Uterus (tissue), 4 donors: ENCODE measurements at places on chromosomes 3 and 15. TPM values are rescaled to one million over a fixed set of nuclear protein-coding genes. Genes with fewer than 3 reads are reported as not detected.

DNA sequence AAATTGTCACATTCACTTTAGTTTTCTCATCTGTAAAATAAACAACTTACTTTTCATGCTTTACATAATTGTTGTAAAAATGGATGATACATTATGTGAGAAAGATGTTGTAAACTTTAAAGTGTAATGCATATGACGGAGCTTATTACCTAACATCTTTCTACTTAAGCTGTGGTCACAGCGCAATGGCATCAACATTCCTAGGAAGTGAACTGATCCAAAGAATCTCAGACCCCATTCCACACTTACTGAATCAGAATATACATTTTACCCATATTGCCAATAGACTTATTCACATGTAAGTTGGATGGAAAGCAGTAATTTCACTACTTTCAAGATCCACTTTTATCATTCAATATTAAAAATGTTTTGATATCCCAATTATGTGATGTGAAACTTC is 497.5 kb downstream of the FGF12 start:
- no peak overlapping the region for H3K4me3 ChIP-seq
- no peaks in the 10 kb centered on the region for H3K27me3 ChIP-seq
- no peak for DNase-seq

DNA sequence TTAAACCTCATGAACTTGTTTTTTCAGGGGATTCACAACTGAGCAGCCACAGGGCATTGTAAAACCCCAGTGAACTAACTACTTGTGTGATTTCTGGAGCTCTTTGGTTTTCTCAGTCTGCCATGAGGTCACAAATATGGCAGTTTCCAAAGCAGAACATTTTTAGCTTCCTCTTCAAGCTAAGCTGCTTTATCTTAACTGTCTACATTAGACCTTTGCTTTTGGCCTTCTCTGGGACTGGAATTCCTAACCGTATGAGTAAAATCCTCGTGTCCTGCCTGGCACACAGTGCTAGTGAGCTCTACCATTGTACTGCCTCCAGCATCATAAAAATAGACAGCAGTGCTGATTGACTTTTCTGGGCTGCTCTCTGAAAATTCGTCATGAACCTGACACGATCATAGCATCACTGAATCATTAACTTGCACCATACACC is 22.1 kb downstream of the CDIN1 start:
- peak; percentile 87 for DNase-seq
- H3K27me3 ChIP-seq, result no peaks in the 10 kb centered on the region
- peak overlapping the region; percentile 89 for H3K27ac ChIP-seq
- no peaks in the 10 kb centered on the region for H3K36me3 ChIP-seq

DNA sequence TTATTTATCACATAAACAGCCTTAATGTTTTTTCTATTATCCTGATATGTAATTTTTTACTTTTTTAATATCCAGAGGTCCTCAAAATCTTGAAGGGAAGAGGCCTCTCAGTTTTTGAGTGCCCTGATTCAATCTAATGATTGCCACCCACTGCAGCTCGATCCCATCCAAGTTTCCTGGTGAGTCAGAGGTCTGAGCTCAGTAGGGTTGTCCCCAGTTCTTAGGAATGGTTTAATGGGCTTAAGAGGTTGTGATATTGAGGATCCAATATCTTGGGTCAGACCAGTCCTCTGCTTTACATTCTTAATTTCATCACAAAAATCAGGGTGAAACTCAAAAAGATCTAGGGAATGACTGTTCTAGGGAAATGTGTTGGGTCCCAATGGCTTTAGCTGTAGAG is 238.5 kb downstream of the NSUN3 start:
- H3K4me3 ChIP-seq, result no peak overlapping the region
- DNase-seq, result no peak
- no peaks in the 10 kb centered on the region for H3K4me1 ChIP-seq
- H3K36me3 ChIP-seq, result no peaks in the 10 kb centered on the region
- no peaks in the 10 kb centered on the region for H3K27me3 ChIP-seq

DNA sequence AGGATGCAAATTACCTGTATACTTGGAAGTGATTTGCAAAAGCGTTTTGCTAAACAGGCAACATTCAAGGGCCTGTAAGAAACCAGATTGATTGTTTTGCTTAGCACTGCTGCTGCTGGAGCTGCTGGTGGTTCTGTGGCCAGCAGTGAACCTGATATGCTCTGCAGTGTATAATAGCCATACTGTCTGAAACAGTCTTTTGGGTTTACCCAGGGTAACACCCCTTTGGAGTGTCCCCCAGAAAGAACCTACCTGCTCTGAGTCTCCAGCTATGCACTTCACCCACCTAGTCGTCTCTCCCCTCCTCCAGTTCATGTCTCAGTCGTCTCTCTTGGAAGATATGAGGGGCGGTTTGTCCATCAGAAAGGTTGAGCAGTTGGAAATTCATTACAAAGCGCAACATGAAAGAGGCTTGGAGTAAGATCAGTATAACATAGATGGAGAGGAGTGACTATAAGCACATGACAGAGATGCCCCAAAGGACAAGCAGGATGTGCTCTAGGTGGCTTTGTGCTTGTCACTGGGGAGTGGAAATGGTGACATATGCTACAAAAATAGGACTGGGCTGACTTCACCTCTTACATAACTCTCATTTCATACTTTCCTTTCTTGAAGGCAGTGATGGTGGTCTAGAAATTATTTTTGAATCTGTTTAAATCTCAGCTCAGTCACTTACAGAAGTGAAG is 3.8 kb downstream of the MKRN2 start:
- DNase-seq, result no peak
- H3K36me3 ChIP-seq, result no peaks in the 10 kb centered on the region
- no peaks in the 10 kb centered on the region for H3K27me3 ChIP-seq
- H3K4me1 ChIP-seq, result peaks cover 7% of the 10 kb centered on the region

DNA sequence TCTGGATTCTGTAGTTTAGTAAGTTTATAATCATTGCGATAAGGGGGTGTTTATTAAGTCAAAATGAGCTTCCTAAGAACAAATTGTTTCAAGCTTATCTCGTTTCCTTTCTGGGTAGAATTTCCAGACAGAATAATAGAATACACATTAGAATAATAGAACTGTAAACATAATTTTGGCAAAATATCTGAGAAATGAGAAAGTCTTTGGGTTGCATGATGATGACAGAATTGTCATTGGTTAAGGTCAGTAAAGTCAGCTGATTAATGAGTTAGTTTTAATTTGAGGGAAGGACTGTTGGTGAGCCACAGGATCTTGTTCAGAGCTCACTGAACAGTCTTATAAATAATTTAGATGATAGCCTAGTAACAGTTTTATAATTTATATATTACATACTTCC is 10.2 kb downstream of the EIF2A start:
- H3K27ac ChIP-seq, result no peak overlapping the region
- H3K4me3 ChIP-seq, result no peak overlapping the region
- DNase-seq, result no peak
- no peaks in the 10 kb centered on the region for H3K27me3 ChIP-seq
- no peaks in the 10 kb centered on the region for H3K4me1 ChIP-seq

DNA sequence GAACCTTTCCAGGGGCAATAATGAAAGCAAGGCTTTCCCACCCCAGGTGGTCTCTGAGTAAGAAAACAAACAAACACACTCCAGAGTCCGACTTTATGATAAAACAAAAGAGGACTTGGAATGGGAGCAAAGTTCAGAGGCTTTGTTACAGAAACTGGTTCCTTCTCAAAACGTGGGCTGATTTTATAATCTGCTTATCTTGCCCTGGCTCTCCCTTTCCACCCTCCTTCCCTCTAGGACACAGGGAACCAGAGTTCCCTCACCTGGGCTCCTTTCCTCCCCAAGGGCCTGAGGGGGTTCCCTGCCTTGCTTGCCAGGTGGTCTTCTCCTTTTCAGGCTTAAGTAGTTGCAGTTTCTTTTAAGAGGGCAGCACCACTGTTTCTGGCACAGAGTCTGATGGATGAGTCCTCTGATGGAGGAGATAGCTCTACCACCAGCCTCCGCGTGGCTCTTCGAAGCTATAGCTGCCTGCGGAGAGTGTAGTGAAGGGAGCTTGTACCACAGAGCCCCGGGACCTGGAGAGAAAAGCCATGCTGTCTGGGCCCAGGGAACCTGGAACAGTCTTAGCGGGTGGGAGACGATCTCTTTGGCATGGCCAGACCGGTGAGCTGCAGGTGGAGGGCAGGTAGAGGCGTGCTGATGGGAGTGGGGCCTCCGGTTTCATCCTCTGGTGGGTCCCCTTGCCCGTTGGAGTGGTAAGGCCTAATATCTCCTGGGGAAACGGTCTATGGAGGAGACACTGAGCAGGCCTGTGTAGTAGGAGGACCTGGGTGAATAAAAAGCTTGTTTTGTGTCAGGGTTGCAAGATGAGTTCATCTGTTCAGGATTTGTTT is 68.7 kb downstream of the SMAD6 start:
- no peaks in the 10 kb centered on the region for H3K36me3 ChIP-seq
- peaks cover 10% of the 10 kb centered on the region for H3K4me1 ChIP-seq
- DNase-seq, result no peak
- H3K4me3 ChIP-seq, result no peak overlapping the region

GRCh38 chr15:65362491-65362890 is 15.3 kb downstream of the IGDCC3 start:
- no peaks in the 10 kb centered on the region for H3K36me3 ChIP-seq
- H3K27ac ChIP-seq, result no peak overlapping the region
- H3K4me3 ChIP-seq, result no peak overlapping the region
- H3K4me1 ChIP-seq, result no peaks in the 10 kb centered on the region

DNA sequence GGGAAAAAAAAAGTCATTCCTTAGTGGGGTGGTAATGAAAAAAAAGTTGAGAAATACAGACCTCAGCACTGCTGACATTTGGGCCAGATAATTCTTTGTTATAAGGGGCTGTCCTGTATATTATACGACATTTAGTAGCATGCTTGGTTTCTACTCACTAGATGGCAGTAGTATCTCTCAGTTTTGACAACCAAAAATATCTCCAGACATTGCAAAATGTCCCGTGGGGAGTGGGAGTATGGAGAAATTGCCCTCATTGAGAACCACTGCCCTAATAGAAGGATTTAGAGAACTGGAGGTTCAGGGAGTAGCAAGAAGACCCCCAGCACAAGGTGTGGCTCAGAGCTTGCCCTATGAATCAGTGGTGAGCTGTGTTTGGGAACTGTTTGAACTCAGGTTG is 28.6 kb upstream of the TEX264 start:
- H3K27me3 ChIP-seq, result no peaks in the 10 kb centered on the region
- H3K27ac ChIP-seq, result no peak overlapping the region
- peaks cover 3% of the 10 kb centered on the region for H3K36me3 ChIP-seq
- no peaks in the 10 kb centered on the region for H3K4me1 ChIP-seq

Gene RTP3
- total RNA-seq, result not detected

Gene DGKG
- 1.9 TPM for total RNA-seq

DNA sequence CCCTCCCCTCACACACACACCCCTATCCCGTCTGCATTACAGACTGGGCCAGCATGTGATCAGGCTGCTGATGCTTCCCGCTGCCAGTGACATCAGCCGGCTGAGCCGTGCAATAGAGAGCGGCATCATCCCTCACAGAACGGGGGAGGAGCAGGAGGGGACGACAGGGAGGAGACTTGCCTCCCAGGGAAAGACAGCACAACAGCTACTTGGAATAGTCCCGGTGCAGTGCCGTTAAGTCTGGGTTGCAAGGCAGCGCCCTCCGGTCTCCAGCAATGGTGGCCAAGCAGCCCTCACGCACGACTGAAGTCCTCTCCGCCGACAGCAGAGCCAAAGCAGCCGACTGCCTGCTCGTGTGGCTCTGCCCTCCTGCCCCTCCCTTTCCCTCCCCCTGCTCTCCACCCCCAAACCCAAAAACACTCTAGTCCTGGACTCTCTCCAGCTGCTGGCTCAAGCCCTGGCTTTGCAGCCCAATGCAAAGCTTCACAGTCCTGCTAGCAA is 31.5 kb upstream of the RPS17 start:
- peak; percentile 77 for DNase-seq
- peak overlapping the region; percentile 36 for H3K4me3 ChIP-seq
- no peaks in the 10 kb centered on the region for H3K27me3 ChIP-seq
- no peaks in the 10 kb centered on the region for H3K36me3 ChIP-seq

DNA sequence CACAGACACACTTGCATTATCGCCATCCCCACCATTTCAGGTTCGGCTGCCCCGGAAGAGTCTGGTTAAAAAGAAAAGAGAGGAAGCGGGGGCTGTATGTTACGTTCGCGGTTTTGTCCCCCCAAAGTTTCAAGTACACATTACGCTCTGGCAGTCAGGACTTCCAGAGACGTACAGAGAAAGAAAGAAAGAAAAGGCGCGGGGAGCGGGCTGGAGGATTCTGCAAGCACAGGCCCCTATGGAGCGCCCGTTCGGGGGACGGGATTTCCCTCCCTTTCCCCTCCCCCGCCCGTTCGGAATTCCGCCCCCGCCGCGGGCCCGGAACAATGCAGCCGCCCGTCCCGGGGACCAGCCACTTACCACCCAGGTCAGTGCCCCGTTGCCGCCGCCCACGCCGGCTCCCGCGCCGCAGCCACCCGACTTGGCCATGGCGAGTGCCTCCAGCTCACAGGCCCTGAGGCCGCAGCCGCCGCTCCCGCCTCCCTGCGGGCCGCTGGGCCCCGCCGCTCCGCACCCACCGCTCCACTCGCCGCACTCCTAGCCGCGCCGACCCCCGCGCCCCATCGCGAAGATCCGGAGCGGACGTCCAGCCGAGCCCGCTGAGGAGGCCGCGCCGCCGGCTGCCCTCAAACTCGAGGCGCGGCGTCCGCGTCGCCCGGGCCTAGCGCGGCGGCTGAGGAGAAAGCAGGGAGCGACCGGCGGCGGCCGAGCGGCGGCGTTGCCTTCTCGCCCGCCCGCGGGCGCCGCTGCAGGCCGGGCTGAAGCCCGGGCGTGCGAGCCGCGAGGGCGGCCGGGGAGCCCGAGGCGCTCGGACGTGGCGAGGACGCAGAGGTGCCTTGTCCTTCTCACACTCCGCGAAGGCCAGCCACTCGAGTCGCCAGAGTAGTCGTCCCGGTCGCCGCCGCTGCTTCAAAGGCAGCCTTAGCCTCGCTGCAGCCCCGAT is 567 bp downstream of the TOP2B start:
- H3K4me1 ChIP-seq, result peaks cover 12% of the 10 kb centered on the region
- H3K36me3 ChIP-seq, result no peaks in the 10 kb centered on the region
- DNase-seq, result peak; percentile 73
- peak overlapping the region; percentile 93 for H3K4me3 ChIP-seq
- H3K27ac ChIP-seq, result peak overlapping the region; percentile 97
- H3K27me3 ChIP-seq, result no peaks in the 10 kb centered on the region

DNA sequence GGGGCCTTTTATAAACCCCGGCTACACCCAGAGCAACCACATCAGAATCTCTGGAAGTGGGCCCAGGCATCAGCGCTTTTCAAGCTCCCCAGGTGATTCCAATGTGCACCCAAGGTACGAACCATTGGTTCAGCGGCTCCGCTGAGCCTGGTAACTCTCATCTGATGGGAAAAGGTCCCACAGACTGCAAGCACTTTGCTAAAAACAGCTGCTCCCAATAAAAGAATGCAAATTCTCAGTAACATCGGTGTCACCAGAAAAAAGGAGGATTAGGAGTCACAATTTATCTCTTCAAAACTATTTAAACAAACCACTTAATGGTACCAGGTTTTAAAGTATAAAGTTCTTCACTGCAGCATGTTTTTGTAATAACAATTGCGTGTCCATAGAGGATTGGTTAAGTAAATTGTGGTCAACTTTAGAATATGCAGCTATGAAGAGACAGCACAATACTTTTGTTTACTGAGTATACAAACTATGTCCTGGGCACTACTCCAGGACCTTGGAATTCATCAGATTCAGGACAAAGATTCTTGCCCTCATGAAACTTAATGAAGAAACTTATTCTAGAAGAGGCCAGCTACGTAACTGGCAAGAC is 660.7 kb upstream of the ADAMTS9 start:
- H3K36me3 ChIP-seq, result no peaks in the 10 kb centered on the region
- H3K4me3 ChIP-seq, result no peak overlapping the region
- no peaks in the 10 kb centered on the region for H3K27me3 ChIP-seq
- no peaks in the 10 kb centered on the region for H3K4me1 ChIP-seq
- H3K27ac ChIP-seq, result no peak overlapping the region
